ENCODE measurements at places on chromosomes 16 and 17. TPM values are rescaled to one million over a fixed set of nuclear protein-coding genes. Genes with fewer than 3 reads are reported as not detected.
A peak's percentile ranks its signal among the peaks of the same experiment; 100 is the strongest.

- DNase-seq: no peak
Observed at GRCh38 chr17:81693509-81694210, 9.5 kb upstream of the MRPL12 start.

DNA sequence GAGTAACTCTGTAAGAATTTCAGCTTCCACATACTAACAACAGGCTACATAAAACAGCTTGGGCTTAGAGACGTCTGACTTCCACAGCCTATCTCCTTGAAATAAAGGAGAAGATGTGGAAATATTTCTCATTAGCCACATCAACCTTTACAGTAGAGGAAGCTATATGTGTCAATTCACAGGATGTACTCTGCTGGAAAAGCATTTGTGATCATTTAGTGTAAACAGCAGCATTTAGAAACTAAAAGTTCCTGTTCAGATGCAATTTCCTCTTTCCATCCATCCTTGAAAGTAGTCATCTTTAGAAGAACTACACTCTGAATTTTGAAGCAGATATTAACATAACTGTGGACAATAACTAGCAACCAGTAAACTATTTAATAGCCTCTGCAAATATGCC lies 46.2 kb downstream of the XPO6 start:
- DNase-seq: no peak

DNA sequence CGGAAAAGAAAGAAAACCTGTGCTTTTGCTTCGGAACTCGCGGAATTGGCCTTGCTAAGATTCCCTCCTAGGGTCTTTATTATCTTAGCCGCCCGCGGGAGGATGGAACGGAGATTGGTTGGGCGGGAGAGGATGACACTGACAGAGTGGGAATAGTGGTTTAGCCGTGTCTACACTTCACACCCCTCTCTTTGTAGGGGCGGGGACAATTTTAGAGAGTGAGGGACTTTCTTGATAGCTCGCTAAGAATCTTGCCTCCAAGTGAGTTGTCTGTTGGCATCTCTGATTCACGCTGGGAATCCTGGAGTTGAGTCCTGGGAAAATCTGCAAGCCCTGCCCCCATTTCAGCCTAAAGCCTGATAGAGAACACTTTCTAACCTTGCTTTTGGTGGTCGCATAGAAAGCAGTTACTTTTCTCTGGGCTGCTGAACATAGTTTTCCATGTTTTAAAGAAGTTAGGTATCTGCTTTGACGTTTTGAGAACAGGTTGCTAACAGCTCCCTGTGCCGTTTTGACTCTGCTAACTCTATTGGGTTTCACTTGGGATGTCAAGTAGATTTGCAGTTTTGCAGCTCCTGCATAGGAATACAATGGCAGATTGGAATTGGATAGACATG lies 697 bp downstream of the NOL11 start:
- no peak for DNase-seq

GRCh38 chr17:71846561-71847110 lies 274.2 kb upstream of the SOX9 start:
- no peak for DNase-seq

DNA sequence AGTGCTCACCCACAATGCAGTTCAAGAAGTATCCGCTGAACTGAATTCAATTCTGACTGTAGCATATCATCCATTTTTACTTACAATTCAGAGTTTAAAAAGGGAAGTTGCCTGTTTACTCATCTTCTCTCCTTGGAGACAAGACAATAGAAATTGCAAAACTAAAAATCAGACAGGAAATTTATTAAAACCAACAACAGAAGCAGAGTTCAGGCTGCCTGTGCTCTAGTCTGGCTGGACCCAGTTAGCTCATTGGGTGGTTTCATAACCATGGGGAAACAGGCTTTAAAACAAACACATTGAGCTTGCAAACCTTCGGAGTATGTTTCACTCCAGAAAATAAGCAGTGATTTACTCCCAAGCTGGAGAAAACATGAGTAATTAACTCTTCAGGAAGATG lies 321.4 kb downstream of the GRIN2A start:
- no peak for DNase-seq

DNA sequence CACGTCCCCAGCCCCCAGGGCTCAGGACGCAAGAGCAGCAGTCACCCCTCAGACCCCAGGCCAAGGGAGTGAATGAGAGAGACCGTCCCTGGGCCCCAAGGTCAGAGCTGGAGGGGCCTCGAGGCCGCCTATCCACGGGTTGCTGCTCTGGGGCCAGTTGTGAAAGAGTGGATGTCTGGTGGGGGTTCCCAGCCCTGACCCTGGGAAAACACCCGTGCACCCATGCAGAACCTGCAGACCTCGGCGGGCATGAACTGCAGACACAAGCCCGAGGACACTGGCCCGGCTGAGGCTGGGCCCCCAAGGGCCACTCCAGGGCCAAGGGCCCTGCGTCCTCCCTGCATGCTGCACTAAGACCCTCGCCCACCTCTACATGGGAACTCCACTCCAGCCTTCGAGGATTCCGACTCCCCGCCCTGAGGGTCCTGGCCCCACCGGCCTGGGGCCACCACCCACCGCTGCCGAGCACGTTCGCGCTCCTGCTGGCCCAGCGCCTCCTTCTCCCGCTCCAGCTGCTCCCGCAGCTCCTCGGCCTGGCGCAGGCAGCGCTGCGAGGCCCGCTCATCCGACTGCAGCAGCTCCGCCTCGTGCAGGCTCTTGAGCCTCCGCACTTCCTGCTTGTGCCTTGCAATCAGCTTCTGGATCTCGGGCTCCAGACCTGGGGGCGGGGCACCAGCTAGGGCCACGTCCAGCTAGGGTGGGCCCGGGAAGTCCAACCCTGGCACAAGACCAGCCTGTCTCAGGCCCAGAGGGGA lies 27.6 kb upstream of the AATK start:
- peak; percentile 54 for DNase-seq

DNA sequence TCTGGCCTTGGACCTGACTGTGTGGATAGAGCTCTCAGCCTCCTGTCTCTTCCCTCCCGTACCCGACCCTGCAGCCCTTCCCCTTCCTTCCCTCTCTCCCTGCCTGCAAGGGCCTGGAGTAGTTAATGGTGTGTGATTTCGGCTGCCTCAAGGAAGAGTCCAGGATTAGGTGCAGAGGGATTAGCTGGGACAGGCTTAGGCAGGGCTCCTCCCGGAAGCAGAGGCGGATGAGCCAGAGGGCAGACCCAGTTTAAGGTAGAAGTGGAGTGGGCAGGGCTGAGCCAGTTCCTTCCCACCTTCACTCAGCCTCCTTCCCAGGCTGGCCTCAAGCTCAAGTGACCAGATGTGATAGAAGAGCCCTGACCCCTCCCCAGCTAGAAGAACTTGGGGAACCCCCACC lies 16.8 kb downstream of the GUCY2D start:
- DNase-seq: no peak

DNA sequence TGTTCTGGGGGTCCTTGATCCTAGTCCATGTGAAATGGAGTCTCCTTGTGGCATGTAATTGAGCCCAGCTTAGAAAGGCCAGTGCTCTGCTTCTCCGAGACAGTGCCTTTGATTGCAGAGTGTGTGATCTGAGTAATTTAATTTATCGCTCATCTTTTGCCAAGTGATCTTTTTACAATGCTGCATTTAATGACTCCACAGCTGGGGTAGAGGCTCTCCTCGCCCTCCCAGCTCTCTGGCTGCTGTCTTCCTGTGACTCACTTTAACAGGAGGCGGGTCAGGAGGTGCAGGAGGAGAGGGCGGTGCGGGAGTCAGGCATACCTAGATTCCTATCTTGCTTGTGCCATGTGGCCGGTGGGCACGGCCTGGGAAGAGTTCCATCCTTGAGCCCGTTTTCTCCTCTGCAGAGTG lies 113.4 kb upstream of the FOXF1 start:
- no peak for DNase-seq

GRCh38 chr17:61645920-61646319 lies 54.9 kb upstream of the NACA2 start:
- no peak for DNase-seq

DNA sequence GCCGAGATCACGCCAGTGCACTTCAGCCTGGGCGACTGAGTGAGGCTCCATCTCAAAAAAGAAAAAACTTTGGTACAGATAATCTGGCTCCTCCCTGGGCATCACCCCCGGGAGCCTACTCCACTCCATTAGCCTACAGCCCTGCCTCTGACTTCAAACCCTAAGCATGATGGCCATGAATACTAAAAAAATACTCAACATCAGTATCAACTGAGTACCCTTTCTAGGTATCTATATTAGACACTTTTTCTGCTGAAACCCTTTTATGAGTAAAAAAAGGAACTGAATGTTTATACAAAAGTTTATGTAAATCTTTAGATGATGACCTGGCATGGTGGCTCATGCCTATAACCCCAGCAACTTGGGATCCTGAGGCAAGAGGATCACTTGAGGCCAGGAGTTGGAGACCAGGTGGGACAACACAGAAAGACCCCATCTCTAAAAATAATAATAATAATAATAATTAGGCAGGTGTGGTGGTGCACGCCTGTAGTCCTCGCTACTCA lies 6.9 kb downstream of the RDM1 start:
- no peak for DNase-seq

The BEAN1 gene
- total RNA-seq: 1.6 TPM

GRCh38 chr17:12856416-12856815 lies 67.1 kb downstream of the ARHGAP44 start:
- DNase-seq: no peak

GRCh38 chr17:42920106-42920900 lies 19.7 kb downstream of the G6PC1 start:
- no peak for DNase-seq

DNA sequence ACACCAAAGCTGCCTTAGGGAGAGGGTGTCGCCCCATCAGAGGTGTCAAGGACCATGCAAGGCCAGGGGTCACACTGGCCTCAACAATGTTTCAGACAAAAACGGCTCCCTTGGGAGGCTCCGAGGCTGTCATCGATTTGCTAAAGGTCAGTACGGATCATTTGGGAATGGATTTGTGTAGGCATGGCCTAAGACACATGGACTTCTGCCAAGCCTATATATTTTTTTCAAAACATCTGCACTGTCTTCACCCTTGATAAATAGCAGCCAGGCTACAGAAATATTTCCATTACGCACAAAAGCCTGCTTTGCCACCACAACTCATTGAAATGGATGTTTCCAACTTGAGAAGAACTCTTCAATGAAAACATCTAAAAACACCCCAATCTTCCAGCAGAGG lies 10.3 kb downstream of the CUEDC1 start:
- DNase-seq: no peak

DNA sequence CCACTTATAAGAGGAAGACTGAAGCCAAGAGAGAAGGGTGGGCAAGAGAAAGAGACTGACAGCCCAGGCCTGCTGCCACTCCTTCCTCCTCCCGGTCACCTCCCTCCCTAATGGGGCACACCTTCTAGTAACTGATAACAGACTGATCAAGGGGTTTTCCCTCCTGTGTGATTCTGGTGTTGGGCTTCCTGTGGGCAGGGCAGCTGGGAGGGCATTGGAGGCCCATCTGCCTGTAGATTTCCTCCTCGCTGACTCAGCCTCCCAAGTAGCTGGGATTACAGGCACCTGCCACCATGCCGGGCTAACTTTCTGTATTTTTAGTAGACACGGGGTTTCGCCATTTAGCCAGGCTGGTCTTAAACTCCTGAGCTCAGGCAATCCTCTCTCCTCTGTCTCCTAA lies 16.2 kb downstream of the CA4 start:
- no peak for DNase-seq

DNA sequence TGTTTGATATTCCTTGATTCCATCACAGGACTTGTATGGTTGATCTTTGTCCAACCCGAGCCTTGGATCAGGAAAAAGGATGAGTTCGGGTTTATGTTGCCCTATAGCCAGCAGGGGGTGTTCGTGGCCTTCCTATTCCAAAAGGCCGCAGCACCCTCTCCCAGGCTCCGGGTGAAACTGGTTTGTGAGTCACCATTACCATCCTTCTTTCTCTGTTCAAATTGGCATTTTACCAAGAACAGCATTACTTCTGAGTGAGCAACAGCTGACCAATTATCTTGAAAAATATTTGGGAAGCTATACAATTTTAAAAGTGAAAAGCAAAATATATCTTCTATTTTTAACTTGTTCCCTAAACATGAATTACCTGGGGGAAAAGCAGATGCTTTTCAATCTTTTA lies 24.3 kb upstream of the KRT20 start:
- DNase-seq: peak; percentile 72

DNA sequence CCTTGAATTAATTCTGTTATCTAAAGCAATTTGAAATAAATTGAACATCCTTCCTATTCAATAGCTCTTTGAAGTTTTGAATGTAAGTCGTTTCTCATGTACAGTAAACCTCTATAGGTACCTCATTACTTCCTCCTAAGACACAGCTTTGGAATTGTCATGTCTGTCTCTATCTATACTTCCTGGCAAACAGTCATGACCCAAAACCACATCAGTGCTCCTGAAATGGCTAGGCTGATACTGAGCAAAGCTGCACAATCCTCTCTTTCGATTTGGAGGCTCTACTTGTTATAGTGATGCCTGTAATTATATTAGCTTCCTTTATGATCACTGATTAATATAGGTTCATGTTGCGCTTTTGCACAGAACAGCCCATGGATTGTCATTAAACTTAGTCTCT lies 110.1 kb downstream of the ADAMTS18 start:
- no peak for DNase-seq

DNA sequence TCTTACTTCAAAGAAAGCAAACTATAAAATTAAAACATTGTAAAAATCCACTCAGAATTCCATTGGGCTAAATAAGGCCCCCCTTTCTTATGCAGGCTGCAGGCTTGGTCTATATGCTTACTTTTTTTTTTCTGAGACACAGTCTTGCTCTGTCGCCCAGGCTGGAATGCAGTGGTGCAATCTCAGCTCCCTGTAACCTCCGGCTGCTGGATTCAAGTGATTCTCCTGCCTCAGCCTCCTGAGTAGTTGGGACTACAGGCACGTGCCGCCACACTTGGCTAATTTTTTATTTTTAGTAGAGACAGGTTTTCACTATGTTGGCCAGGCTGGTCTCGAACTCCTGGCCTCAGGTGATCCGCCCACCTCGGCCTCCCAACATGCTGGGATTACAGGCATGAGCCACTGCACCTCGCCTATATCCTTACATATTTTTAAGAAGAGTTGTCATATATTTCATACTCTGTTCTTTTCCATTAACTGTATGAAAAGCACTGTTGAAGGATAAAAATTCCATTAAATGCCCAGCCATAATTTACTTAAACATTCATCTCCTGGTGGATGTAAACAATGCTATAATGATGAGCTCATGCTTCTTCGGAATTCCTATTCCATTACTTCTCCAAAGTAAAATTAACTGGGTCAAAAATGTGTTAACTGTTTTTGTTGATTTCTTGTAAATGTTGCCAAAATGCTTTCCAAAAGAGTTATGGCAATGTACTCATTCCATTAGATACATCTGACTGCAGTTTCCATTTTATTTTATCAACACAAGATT lies 17.8 kb downstream of the SNN start:
- DNase-seq: no peak

GRCh38 chr16:31465788-31466370 lies 6.1 kb upstream of the TGFB1I1 start:
- no peak for DNase-seq

- no peak for DNase-seq
Observed at GRCh38 chr17:8320990-8321389, 10.9 kb downstream of the ARHGEF15 start.

- peak; percentile 87 for DNase-seq
Observed at GRCh38 chr17:82231562-82232321, 2.9 kb downstream of the SLC16A3 start.

DNA sequence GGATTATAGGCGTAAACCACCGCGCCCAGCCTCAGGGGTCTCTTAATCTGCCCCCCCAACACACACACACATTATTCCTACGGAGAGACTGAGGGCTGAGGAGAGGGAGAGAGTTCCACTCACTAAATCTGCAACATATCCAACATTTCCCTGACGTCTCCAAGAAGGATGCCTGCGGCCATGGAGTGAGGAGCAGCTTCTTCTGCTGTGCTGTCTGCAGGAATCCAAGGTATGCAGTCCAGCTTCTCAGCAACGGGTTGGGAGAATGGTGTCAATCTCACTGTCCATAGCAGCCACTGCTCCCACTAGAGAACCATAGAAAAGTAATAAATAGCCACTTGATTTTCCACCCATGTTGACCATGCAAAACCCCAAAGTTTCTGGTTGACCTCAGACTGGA lies 5.1 kb upstream of the PLXDC1 start:
- no peak for DNase-seq

Measured in left cardiac atrium (tissue), 4 donors.